ENCODE measurements at places on chromosomes 3 and 15.

DNA sequence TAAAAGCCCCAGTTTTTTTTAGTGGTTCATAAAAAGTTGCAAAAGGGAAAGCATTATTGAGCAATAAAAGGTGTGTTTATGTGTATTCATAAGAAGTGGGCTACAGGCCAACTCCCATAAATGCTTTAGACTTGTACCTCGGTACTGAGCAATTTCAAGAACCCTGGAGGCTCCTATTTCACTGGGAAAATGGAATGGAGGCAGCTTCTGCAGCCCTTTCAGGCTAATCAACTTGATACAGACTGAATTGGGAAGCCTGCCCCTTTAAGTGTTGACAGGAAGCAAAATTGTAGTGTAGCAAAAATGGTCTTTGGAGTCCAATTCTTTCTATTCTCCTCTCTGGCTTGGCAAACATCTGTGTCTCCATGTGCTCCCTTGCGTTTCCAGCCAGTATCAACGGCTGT lies 118.8 kb downstream of the ECT2 start:
- no peak for DNase-seq

GRCh38 chr3:65674226-65674625 lies 364.5 kb downstream of the MAGI1 start:
- DNase-seq: no peak

DNA sequence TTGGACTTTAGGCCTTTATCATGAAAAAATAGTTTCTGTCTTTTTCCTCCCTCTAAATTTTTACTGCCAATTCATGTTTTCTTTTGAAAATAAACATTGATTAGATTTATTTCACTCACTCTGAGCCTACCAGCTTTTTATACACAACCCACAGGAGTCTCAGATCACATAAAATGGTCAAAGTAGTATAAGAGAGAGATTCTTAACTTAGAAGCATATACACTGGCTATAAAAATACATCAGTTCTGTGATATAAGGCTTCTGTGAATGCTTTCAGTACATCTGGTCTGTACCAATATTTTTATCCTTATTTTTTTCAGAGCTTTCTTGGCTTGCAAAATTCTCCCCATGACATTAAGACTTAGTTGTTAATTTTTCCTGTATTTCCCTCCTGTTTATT lies 117.0 kb upstream of the PTX3 start:
- no peak for DNase-seq

DNA sequence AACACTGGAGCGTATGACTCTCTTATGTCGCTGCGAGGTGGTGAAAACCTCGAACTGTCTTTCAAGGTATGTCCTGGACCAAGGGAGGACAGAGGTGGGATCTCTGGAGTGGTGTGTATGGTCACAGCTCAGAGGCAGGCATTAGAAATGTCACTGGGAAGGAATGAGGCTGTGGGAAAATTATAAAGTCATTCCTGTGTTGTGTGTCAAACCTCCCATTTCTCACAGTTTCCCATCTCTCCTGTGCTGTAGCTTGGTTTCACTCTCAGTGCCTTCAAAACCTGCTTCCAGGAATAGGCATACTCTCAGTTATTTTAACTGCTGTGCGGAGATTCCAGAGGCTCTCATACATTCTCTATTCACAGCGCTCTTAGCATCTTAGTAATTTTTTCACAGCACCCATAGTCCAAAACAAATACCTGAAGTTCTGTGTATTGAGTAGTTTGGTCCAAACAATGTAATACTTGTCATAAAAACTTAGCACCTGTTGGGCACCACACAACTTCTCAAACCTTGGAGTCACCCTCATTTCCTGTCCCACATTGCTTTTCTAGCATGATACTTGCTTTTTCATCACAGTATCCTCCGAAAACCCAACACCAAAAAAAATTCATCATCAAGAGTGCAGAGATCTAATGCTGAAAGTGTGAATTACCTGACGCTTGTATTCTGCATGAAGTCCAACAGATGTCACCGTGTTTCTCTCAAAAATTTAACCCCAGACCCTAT lies 36.9 kb downstream of the GALNT15 start:
- DNase-seq: no peak

DNA sequence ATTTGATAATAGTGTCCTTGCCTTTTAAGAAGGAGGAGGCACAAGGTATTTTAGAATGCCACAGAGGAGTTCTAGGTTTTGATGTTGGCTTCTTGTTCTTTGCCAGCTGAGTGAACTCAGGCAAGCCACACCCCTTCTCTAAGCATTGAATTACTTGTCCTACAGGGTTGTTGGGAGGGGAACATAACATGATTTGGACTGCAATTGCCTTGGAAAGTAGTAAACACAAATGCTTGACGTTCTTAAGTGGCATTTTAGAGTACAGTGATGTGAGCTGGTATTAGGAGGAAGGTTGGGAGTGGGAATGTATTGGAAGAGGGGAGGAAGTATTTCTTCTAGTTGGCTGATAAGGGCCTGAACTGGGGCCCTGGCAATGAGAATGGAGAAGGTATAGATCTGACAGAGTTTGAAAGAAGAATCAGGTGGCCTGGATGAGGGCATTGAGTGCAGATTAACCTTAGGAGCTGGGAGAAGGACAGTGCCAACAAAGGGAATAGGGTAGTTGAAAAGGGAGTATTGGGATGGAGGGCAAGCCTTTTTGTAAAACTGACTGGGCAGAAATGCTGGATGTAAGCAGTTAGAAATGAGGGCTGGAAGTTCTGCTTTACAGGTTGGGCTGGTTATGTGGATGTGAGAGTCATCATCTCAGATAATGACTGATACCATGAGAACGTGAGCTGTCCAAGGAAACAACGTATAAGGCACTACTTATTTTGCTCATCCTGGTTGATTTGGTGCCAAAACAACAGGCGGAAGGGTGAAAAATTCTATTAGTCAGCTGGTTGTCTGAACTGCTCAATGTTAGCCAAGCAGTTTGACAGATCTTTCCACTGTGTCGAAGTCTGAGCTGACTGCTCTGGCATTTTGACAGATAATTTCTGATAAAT lies 16.7 kb downstream of the KAT2B start:
- DNase-seq: no peak

DNA sequence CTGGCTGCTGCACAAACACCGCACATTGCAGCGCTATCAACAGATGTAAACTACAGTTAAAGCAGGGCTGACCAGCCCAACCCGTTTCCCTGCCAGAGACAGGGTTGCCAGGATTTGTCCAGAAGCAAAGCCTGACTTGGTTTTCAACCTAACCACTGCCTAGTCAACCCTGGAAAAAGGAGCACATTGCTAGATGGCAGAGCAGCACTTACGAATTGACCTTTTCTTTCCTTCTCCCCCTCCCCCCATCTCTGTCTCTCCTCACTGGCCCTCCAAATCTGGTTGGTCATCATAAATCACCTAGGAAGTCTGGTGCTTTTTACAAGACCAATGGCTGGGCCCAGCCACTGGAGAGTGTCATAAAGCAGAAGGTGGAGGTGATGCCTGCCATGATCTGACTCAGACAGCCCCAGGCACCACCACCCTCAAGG lies 51.3 kb downstream of the ABCC5 start:
- DNase-seq: no peak

DNA sequence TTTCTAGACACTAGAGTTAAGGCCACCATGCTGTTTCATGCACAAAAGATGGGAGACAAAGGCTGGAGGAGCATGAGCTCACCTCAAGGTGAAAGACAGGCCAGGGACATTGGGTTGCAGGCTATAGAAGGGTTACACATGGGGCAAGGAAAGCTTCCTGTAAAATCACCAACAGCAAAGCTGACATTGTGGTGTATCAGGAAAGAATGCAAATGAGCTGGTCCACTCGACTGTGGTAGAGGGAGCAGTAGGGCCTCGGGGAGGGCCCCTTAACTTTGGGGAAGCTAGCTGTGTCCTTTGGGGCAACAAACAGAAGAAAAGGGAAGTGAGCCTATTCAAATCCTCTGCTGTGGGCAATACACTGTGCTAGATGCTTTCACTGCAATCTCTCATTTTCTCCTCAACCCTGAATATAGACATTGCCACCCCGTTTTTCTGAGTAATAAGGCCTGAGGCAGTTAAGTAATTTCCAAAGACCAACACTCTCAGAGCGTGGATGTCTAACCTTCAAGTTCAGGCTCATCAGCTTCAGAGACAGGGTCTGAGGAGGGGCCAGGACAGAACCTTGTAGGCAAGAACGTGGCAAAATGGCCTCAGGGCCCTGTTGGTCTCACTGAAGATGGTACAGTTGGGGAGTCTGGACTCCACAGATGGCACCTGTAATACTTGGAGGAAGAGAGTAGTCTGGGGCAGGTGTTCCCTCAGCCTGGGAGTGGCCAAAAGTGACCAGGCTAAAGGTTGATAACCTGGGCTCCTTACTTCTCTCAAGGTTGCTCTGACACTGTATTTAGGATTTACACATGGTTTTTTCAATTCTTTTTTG lies 24.1 kb downstream of the CX3CR1 start:
- no peak for DNase-seq

DNA sequence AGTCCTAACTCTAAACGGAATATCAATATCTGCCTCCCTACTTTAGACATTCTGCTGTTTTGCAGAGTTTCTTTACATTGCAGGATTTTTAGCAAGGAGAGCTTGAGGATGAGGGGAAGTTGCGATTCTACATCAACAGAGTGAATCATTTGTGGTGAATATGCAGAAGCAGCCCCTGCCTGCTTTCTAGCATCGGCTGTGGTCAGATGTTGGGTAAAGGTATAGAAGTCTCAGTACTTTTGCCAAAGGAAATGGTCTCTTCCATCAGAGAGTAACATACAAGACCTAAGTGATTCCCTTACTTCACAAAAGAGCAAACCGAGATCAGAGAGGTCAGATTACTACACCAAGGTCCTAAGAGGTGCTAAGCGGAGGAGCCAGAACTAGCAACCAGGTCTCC lies 15.2 kb downstream of the ST3GAL6 start:
- DNase-seq: no peak

DNA sequence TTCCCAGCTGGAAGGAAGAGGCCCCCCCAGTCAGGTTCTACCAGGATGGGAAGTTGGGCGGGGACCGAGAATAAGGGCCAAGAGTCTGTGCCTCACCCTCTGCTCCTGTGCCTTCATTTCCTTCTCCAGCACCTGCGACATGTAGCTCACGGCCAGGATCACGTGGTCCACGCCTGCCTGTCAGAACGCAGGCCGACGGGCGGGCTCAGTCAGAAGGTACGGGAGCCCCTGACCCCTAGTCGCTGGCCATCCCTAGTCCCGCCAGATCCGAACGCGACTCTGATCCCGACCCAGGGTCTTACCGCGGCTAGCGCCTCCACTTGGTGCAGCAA lies 489 bp downstream of the GMPPB start:
- DNase-seq: peak; percentile 20

DNA sequence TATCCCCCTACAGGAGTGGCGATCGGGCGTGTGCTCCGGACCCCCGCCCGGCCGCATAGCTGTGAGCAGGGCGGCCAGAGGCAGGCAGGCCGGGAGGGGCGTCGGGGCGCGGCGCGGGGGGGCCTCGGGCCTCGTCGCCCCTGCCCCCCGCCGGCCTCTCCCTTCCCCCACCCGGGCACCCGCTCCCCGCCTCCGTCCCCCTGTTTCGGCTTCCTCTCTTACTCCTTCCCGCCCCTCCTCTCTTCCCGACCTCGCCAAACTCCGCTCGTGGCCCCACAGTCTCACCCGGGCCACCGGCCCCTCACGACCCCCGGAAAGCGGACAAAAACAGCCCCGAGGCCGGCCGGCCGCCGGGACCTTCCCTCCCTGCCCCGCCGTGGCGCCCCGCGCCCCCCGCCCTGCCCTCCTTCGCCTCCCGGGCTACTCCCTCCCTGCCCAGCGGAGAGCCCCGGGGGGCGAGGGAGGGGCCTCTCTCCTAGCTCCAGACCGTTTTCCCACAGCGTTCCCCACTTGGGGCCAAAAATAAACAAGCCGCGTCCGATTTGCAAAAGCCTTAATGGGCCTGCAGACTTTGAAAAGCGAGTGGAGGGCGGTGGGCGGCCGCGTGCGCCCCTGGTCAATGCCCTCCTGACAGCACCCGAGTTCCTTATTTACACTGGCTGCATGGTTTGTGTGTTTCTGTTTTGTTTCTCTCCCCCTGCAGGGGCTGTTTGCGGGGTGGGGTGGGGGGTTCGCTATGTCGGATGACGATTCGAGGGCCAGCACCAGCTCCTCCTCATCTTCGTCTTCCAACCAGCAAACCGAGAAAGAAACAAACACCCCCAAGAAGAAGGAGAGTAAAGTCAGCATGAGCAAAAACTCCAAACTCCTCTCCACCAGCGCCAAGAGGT lies 1.0 kb downstream of the UBE2E1 start:
- no peak for DNase-seq

DNA sequence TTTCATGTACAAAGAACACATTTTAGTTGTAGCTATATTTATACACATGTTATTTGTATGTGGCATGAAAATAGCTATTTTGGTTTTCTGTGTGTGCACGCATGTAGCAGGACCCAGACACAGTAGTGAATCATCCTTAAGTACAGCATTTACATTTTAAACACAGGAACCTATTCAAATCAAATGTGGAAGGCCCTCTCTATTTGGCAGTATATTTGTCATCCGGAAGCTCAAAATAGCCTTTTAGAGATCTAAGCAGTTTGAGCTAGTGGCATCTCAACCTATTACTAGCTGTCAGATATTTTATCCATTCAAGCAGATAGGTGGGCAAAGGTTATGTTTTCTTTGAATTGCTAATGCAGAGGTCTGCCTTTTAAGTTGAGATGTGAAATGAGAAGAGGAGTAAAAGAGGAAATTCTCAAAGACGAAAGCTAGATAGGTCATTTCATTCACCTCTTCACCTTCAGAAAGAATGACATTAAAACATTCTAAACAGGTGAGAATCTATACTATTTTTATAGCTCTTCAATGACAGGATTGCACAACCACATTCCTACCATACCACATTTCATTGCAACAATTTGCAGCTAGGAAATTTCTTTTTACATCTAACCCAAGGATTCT lies 46.3 kb upstream of the TIPARP start:
- DNase-seq: no peak

GRCh38 chr3:32406486-32407408 lies 15.1 kb downstream of the CMTM7 start:
- DNase-seq: no peak

DNA sequence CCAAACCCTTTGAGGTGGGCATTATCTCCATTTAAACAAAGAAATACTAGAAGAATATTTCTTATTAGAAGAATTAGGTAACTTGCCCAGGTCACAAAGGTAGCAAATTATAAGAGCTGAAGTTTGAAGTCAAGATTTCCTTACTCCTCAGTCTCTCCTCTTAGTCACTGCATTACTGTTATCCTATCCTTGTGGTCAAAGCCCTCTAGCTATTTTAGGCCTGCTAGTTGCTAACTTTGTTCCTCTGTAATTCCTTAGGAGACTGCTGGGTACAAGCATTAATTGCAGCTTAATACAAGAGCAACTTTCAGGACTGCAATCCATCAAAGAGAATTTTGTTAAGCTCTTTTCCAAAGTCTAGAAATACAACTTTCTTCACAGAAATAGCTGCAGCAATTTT lies 528.2 kb downstream of the ZIC1 start:
- no peak for DNase-seq

DNA sequence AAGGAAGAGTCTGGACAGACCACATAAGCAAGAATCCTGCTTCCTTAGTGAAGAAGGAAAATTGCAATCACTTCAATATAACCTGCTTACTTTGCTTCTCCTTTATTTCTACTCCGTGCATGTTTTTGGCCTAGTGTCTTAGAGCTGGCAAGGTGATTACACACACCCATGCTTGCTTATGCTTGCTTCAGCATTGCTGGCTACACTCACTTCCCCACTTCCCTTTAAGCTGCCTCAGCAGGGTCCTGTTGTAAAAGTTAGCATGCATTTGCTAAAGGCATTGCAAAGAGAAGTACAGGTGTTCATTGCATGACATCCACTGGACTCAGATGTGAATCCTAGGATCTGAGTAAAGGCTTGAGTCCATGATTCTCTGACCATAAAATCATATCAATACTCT lies 47.5 kb upstream of the STT3B start:
- DNase-seq: no peak

All from stimulated activated CD8-positive, alpha-beta memory T cell treated with anti-CD3 and anti-CD28 coated beads, Interleukin-7, amount 100 ng/mL, for 1 hour (primary cell).